ENCODE measurements at places on chromosomes 4 and X.

DNA sequence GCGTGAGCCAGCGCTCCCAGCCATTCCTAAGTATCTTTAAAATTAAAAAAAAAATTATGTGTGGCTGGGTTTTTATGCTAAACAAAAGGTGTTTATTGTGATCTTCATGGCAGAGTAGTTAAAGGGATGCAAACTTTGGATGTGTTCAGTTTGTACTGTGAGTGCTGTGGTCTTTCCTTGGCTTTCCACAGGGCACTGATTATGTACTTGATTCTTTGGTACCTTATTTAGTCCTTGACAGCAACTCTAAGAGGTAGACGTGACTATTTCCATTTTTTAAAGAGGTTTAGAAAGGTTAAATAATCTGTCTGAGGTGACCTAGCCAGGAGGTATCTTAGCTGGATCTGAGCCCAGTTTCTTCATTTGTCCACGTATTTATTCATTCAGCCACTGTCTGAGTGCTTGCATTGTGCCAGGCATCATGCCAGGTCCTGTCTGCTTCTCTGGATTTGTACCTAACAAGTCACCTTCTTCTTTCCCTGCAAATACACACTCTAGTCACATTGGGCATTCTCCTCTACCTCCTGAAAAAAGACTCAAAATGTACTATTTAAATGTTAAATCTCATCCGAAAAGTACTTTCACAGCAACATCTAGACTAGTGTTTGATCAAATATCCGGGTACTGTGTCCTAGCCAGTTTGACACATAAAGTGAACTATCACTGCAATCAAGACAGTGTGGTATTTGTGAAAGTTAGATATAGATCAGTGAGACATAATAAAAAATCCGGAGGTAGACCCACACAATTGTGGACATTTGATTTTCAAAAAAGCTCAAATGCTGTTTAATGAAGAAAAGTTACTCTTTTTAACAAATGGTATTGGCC lies 31.5 kb downstream of the WWC2 start:
- no peak for DNase-seq

GRCh38 chrX:99091459-99091858 lies 1318.6 kb downstream of the PCDH19 start:
- no peak for DNase-seq

DNA sequence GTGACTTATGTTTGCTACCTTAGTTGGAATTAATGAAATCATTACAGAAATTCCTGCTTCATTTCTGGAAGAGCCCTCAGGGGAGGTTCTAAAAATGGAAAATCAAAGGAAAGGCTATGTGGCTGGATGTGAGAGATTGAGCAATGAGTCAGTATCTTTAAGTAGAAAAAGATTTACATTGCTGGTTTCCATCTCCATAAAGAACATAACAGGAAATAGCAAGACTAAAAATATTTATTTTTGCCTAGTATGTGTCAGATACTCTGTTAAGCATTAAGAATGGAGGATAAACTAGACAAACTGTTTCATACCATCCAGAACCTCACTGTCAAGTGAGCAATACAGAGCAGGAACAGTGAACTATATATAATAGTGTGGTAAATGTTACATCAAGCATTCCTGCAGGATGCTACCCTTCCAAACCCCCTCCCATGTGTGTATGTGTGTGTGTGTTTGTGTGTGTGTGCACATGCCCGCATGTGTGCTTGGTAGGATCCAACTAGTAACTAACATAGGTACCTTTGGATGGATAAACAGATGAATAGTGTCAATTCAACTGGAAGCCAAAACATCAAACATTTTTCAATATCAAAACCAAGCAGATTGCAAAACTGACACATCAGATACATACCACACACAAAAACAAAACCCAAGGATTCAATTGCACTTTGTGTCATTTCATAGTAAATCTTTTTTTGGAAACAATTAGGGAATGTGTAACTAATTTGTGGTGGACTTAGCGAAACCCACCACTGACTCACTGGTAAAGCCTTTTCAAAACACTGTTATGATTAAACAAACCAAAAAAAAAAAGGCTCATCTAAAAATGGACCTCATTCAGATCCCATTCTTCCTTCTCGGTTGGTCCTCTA lies 223.4 kb downstream of the SHROOM3 start:
- DNase-seq: no peak

DNA sequence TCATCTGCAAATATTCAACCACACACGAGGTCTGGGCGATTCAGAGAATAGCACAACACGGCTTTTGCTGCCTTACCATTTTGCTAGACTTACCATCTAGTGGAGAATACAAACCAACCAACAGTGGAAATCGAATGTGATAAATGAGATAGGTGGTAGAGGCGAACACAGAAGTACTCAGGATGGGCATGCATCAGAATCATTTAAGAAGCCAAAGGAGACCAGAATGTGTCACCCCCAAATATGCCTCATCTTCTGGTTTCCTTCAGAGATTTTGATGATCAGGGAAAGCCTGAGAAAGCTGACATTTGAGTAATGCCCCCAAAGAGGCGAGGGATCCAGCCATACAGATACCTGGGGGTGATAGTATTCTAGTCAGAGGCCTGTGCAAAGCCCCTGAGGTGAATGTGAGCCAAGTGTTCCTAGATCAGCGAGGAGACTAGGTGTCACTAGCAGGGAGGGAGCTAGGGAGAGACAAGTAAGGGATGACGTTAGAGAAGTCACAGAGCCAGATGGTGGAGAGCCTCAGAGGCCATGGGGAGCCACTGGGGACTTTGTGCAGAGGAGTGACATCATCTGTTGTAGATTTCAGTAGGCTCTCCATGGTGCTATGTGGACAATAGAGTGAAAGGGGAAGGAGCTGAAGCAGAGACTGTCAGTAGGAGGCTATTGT lies 1.7 kb downstream of the MTMR1 start:
- no peak for DNase-seq
